Bronchial epithelial cell (primary cell): ENCODE measurements at places on chromosomes 3 and 15.
A peak's percentile ranks its signal among the peaks of the same experiment; 100 is the strongest.

GRCh38 chr15:33377204-33377603, 66.4 kb downstream of the RYR3 start:
- no peak for DNase-seq

- DNase-seq = peak; percentile 37
Observed at GRCh38 chr3:55604402-55604801, 117.3 kb upstream of the WNT5A start.

DNA sequence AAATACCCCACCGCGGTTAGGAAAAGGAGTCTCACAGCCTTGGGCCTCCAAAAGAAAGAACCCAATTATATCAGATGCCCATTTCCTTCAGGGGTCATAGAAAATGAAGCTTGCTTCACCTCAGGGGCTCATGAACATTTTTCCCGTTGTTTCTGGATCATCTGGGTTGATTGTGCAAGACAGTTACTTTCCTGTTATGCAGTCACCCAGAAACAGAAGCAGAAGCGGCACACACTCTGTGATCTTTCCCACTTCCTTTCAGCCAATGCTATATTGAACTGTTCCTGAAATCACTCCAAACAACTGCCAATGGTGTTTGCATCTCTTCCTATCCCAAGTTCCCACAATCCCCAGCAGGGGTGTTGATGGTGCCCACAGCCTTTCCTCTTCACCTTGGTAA, 295.6 kb upstream of the RASGRP1 start:
- no peak for DNase-seq

- DNase-seq = no peak
Observed at GRCh38 chr3:121624147-121624899, 31.1 kb downstream of the FBXO40 start.

DNA sequence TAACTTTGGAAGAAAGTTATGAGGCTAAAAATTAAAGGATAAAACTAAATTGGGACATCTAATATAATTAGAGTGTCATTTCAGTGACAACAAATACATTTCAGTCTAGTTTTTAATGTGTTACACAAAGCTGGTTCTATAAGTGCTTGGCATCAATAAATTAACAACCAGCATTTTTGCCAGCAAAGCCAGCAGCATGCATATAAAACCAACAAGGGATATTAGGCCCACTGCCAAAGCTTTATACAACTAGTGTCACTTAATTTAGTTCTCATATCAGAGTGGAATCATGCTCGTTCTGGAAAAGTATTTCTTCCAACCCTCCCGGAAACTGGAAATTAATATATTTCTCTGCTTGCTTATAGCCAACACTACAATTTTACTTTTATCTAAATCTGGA, 88.8 kb downstream of the THBS1 start:
- no peak for DNase-seq

DNA sequence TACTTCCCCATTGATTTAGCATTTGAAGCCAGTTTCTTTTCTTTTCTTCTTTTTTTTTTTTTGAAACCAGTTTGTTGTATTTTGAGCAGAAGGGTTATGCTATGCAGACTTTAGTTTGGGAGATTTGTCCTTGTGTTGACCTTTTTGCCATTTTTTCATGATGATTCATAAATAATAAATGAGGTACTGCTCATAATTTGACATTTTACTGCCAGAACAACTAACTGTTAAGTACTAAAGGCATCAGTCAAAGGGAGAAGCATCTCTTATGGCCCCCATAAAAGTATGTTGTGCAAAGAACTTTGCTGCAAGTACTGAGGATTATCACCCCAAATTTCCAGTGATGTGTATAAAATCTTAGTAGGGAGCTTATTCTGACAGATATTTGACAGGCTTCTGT, 1.7 kb upstream of the GPR87 start:
- DNase-seq = no peak

DNA sequence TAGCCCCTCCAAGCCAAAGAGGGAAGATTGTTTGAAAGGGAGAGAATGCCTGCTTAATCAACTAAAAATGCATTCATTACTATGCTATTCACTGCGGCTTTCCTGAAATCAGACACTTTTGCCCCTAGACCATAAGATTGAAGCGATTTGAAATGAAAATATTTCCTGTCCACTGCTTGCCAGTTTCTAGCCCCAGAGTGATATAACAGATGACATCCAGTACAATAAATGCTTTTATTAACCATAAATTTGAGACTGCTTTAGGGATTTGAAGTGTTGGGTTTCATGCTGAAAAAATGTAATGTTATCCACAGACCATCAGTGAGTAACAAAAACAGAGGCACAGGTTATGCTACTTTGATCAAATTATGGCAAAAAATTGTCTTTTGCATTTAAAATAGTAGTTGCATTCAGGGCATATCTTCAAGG, 14.1 kb downstream of the IL17RD start:
- DNase-seq = no peak

DNA sequence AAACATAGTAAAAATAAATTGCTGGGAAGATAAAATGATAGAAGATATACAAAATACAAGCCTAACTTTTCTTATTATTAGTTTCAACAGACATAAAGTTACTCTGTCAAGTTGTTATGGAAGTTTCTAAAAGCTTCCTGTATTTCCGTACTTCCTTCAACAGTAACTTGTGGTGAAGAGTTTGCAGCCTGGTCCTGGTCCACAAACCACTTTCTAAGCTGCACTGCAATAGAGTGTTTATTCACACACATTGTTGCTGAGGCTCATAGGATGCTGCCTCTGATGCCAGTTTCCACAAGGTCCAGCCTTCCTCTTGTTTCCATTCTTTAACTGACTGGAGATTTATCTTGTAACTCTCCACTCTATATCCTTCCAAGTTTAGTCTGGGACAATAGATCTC, 39.4 kb upstream of the KY start:
- DNase-seq = no peak

DNA sequence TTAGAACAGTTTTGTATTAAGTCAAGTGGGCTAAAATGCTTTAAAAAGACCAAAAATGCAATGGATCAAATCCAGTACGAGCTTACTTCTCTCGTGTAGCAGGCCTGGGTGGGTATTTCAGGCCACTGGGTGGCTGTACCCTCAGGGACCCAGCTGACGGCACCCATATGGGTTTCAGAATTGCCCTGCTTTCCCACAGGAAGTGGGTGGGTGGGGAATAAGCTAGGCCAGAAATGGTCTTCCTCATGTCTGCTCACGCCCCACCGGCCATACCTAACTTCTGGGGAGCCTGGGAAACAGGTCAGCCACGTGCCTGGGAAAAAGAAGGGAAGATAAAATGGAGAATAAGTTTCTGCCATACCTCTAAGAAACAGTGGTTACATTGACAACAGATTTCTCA, 20.3 kb downstream of the GPR160 start:
- DNase-seq = no peak

- no peak for DNase-seq
Observed at GRCh38 chr3:125078951-125079674, 23.3 kb upstream of the HEG1 start.

GRCh38 chr15:63892794-63893441, 59.2 kb upstream of the HERC1 start:
- no peak for DNase-seq

GRCh38 chr15:74130155-74130848, at the start of gene ISLR2:
Gene ISLR2 (plus strand): TSS chr15:74130586. CDS start chr15:74132755, 2,169 bp downstream.
- no peak for DNase-seq
